CD14-positive monocyte (primary cell): ENCODE measurements at places on chromosomes 4 and X.

DNA sequence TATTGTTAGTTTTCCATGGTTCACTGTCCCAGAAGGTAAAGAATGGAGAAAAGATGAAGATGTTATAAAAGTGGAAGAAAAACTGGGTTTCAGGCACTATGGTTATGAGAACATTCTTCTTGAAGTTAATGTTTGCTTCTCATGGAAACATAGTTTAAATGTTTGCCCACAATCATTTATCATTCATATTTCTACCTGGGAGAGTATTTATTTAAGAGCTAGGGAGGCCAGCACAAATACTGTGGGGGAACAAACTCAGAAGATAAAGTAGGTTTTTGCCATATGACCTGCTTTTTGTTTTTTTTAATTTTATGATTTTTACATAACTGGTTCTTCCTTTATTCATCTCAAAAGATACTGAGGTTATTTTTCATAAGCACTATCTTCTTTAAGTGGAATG, 96.8 kb downstream of the GC start:
- DNase-seq, result no peak

GRCh38 chr4:82034878-82035277, 338.9 kb downstream of the HNRNPD start:
- DNase-seq, result no peak

GRCh38 chr4:133059117-133059516, 90.0 kb upstream of the PCDH10 start:
- no peak for DNase-seq

DNA sequence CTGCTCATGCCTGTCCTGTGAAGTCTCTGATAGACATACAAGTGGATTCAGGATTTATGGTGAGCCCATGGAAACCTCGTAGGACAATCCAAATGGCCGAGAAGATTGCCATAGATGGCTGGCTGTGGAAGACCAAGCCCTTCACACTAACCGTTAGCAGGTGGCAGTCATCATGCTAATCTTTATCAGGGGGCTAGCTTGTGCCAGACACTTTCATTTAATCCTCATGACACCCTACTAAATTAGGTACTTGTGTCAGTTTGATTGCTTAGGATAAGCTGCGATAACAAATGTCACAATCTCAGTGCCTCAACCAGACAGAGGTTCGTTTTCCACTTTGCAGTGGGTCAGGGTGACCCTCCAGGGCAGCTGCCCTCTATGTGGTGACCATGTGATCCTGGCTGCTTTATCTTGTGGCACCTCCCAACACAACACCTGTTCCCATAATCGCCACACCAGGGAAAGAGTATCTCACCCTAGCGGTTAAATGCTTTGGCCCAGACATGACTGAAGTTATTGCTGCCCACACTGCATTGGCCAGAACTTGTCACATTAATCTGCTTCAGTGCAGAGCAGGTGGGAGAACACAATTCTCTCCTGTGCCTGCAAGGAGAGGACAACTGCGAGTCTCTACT, 60.8 kb downstream of the REPS2 start:
- DNase-seq, result peak; percentile 7

GRCh38 chr4:123978637-123979036, 582.0 kb downstream of the SPRY1 start:
- DNase-seq, result no peak

- DNase-seq, result no peak
These were observed 296.2 kb downstream of the INPP4B start for GRCh38 chr4:142549726-142550463.

DNA sequence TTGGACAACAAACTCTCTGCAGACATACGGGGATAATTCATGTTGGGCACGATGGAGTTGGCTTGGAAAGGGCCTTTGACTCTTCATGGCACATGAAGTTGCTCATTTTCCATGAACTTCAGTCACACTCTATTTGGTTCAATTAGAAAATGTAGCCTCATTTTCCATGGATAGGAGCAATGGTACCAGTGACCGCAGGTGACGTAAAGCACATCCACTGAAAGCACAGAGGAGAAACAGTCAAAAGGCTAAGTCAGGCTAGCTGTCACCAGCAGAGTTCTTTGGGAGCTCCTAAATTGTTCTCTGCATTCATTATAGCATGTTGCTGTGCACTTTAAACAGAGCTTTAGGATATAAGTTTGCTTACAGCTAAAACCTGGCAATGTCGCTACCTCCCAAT, 39.9 kb upstream of the MAP3K15 start:
- DNase-seq, result no peak
